ENCODE measurements at places on chromosomes 1 and 21.

DNA sequence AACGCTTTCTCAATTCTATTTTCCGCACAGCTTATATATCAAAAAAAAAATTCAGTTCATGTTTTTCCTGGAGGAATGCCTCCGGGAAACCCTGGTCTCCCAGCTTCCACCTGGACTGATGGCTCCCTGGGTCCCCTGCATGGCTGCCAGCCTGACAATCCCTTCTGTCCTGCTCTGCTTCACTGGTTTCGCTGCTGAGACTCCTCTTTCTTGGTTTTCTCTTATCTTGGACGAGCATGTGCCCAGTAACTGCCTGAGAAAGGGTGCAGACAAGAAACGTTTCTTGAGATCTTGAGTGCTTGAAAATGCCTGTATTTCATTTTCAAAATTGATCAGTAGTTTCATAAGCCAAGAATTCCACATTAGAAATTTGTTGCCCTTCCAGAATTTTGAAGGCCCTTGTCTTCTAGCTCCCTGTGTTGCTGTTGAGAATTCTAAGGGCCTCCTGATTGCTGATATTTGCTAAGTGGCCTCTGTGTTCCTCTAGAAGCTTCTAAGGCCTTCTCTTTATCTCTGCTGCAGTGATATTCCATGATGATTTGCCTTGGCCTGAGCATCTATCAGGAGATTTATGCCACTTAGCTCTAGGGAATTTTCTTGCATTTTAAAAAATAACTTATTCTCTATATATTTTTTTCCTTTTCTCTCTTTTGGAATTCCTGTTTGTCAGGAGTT, 44.7 kb downstream of the ETS2 start:
- DNase-seq = no peak

DNA sequence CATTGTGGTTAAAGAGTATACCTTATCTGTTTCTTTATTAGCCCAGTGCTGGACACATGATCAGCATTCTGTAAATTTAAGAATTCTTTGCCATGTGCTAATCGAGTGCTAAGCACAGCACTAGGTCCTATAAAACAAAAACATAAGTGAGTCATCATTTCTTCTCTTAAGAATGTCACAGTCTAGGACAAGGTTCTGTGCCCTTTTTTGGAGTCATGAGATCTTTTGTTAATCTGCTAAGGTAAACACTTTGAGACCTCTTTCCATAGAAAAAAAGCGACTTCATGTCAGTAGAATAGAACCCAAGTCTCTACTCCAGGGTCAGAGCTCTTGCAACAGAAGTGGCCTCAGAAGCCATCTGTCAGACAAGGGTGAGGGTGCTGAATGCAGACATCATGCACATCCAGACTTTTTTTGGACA, 70.0 kb upstream of the NFIA start:
- no peak for DNase-seq

DNA sequence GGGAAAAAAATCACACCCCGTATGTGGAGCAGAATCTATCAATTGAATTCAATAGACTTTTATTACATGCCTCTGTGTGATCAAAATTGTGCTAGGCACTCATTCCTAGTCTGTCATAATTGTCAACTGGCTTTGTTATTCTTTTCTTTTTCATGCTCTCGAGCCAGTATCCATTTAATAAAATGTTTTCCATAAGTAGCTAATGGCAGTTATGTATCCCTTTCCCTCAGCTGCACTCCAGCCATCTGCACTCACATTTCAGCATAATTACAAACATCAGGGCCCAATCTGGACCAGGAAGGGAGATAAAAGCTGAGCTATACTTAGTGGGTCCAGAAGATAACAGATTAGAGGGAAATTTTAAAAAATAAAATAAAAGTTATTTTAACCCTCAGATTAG, 15.9 kb downstream of the RGS5 start:
- no peak for DNase-seq

GRCh38 chr1:40421431-40422384, 28.6 kb upstream of the ZFP69B start:
- DNase-seq = no peak

- no peak for DNase-seq
Measured at GRCh38 chr21:44286086-44286715, 525 bp downstream of the AIRE start.

- no peak for DNase-seq
Measured at GRCh38 chr1:12598974-12599373, 19.0 kb downstream of the DHRS3 start.

DNA sequence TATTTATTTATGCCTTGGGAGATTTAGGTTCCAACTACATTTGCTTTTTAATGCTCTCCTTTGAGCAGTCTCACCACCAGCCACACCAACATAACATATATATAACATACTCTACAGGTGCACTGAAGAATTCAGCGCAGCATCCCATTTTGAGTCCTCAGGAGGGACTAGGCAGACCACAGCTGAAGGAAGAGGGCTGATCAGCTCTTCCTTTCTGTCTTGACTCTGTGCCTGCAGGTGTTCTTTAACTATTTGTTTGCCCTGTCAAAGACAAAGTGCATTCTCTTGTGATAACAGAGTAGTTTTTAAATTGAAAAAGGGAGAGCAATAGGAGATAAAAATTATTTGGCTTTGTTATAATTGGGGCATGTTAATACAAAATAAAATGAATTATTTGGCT, 17.0 kb downstream of the HIPK1 start:
- no peak for DNase-seq

DNA sequence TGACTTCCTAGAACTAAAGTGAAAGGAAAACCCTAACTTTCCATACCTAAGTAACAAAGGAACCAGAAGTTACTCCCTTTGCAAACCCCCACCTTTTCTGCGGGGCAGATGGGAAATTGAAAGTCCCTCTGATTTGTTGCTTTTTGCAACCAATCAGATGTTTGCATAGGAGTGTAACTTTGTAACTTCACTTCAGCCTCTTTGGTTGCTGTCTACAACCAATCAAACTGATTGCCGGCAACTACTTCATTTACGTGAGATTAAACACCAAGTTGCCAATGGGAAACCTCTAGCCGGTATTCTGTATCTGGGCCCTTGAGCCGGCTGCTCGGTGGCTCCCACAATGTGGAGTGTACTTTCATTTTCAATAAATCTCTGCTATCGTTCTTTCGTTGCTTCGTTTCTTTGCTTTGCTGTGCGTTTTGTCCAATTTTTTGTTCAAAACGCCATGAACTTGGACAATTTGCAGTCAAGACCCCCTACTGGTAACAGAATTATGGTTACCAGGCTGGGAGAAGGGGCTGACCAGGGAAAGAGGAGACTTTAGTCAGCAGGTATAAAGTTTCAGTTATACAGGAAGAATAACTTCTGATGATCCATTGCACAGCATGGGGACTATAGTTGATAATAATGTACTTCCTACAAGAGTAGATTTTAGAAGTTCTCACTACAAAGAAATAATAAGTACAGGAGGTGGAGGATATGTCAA, 69.2 kb upstream of the RGS2 start:
- DNase-seq = no peak

GRCh38 chr21:36076878-36077655, 7.2 kb downstream of the CBR1 start:
- DNase-seq = no peak

GRCh38 chr1:81550753-81551152, 250.0 kb upstream of the ADGRL2 start:
- DNase-seq = no peak

DNA sequence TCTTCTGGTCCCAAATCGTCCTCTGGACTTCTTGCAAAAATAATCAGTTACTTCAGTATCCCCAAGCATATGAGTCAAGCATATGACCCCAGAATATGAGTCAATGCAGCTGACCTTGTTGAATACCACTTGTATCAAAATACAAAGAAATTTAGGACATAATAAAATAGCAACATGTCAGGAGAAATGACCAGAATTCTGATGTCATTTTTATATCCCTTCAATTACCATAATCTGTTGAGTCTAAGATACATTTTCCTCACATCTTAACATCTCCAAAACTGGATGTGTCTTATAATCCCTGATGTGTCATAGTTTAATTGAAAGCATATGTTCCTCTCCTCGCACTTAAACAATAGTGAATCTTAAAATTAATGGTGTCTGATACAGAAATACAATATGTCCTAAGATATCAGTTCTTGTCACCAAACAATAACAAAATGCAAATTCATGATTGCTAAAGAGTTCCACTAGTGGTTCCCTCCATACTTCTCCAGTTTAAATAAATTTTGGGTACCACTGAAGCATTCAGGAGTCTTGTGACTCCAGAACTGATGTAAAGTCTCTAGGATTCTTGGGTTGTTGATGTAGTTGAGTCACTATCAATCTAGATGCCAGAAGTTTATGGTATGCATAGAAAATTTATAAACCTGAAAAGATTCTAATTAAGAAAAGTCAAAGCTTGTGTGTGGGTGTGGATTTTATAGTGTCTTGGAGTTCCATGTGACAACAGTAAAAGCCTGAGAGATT, 41.8 kb downstream of the KIFAP3 start:
- no peak for DNase-seq

DNA sequence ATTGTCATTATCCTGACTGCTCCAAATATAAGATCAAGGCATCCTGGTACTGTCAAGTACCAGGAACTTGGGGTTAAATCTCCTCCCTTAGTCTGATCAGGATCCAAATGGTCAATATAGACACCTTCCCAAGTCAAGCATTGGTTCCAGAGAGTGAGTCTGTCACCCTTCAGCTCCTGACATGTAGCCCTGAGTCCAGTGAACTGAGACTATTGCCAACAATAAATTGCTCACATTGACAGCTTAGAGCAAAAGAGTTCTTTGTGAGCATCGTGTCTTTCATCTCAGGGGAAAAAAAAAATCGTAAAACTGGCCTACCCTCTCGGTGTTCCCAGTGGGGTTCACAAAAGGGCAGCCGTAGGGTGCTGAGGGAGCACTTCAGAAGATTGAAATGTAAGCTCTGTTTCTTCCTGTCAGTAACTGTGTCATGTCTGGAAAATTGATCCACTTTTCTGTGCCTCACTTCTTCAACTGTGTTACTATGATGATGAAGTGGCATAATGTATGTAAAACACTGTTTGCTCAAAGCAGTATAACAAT, 228.5 kb downstream of the KCNH1 start:
- no peak for DNase-seq

GRCh38 chr1:10615932-10616671, 141.4 kb downstream of the PEX14 start:
- no peak for DNase-seq

DNA sequence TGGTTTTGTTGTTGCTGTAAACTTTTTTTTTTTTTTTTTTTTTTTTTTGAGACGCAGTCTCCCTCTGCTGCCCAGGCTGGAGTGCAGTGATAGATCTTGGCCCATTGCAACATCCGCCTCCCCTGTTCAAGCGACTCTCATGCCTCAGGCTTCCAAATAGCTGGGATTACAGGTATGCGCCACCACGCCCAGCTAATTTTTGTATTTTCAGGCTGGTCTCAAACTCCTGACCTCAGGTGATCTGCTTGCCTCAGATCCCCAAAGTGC, 78.9 kb upstream of the SLC45A1 start:
- DNase-seq = no peak

- no peak for DNase-seq
Measured at GRCh38 chr1:201849372-201850052, 20.6 kb downstream of the IPO9 start.

- no peak for DNase-seq
Measured at GRCh38 chr1:53594391-53595180, 135.4 kb downstream of the DMRTB1 start.

DNA sequence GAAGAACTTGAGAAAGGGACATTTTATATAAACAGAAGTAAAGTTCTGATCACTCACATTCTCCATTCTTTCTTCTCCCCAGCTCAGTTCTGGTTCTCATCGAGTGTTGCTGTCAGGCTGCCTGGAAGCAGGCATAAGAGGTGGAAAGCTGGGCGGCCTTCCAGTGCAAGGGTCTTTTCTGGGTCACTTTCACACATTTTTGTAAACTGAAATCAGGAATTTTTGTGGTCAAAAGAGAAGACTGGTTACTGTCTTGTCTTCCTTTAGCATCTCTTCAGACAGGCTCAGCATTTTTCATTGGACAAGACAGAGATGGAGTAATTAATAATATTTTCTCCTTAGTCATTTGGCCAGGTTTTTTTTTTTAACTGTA, 93.7 kb downstream of the CTH start:
- no peak for DNase-seq

GRCh38 chr1:199858856-199859255, 168.7 kb upstream of the NR5A2 start:
- no peak for DNase-seq

DNA sequence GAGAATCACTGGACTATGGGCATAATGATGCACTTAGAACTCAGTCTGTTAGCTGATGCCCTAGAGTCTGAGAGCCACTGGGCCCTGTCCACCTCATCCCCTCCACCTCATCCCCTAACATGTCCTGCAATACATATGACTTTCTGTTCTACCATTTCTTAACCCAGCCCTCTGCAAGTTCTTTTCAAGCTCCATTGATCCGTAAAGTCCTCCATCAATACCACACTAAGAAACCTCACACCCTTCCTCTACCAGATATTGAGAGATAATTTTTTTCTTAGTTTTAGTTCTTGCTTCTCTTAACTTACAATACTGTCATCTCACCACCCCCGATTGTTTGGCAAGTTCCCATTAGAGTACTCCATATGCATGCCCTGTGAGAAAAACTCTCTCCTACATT, 22.1 kb downstream of the FCRL4 start:
- DNase-seq = no peak

DNA sequence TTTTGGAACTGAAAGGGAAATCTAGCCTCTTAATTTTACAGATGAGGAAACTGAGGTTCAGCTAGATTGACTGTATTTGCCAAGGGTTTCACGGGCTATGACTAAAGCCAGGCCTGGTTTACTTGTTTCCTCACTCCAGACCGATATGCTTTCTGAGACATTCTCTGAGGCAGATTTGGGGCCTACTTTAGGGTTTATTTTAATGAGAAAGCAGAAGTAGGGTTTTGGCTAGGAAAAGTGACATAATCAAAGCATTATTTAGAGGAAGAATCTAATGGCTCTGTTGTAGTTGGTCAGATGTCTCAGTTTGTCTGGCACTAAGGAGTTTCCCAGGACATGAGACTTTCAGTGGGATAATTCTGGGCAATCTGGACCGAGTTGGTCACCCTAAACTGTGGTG, 1.5 kb upstream of the RPTN start:
- DNase-seq = no peak

- no peak for DNase-seq
Measured at GRCh38 chr1:231921646-231922345, 295.2 kb downstream of the DISC1 start.

- DNase-seq = no peak
Measured at GRCh38 chr1:234697015-234697414, 87.0 kb upstream of the IRF2BP2 start.

All from activated T-helper 1 cell treated with anti-CD3 and anti-CD28 coated beads, Interleukin-12 subunit alpha, Interleukin-12 subunit beta, Interleukin-2, Interleukin-4 antibody, amounts not matched to agents 30 ng/mL and 10 ng/mL and 1 ng/mL, durations not matched to agents 14 hours and 24 hours and 36 hours (primary cell).